ENCODE measurements at places on chromosomes 3 and 15. TPM values are rescaled to one million over a fixed set of nuclear protein-coding genes. Genes with fewer than 3 reads are reported as not detected.

The GMNC gene
- not detected for total RNA-seq

The MUC4 gene
- not detected for total RNA-seq

The KIF23 gene
- total RNA-seq, result 67.5 TPM

The RYK gene
- total RNA-seq, result 67.6 TPM

The TMC3 gene
- total RNA-seq, result not detected

DNA sequence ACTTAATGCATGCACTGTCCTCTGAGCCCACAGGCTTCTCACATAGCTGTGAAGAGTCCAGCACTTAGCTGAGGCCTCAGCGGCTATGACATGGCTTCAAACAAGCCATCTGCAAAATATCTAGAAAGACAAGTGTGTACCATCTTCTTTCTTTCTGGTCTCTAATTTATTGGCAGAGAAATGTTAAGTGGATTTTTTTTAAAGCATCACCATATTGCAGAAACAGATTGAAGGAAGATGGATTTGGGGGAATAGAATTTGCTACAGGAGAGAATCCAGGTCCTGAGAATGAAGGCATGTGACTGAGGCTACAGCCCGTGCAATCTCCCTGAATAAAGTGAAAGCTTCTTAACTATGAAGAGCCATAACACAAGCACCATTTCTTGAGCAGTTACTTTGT, 567.3 kb downstream of the PDCD6IP start:
- DNase-seq, result no peak

- DNase-seq, result no peak
These were observed 53.8 kb upstream of the PIK3CB start for GRCh38 chr3:138888560-138888959.

DNA sequence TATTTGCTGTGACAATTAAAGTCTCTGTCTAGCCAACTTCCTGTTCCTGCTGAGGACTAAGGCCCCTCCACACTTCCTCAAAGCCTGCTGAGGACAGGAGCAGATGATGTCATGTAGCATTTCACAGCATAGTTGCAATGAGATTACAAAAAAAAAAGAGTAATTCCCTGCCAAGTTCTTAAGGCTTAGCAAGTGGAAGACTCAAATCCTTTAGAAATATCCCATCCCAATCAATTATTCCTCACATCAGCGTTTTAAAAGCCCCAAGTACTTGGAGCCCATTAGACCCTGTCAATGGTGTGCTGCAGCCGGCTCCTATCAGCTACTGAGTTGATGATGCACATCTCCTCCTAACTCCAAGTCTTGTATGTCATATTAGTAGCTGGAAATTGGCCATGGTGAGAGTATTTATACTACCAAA, 51.7 kb downstream of the TRANK1 start:
- DNase-seq, result peak; percentile 77

GRCh38 chr3:129560269-129560787, 17.4 kb downstream of the H1-8 start:
- peak; percentile 80 for DNase-seq

- no peak for DNase-seq
These were observed 9.0 kb downstream of the PLCL2 start for GRCh38 chr3:16893618-16894200.

GRCh38 chr3:154421083-154421482, 8.9 kb downstream of the GPR149 start:
- no peak for DNase-seq

DNA sequence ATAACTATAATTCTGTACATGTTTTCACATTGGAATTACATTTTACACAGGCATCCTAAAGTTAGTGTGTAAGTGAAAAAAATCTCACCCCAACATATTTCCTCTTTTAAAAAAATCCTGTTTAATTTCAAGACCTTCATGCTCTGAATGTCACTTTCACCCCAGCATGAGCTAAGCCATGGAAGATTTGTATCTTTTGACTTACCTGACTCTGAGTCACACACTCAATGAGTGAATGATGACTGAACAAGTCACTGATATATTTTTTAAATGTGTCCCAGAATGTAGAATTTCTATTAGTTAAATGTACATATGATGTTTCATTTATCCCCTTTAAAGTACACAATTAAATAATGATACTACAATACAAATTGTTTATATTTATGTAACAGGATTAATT, 199.9 kb upstream of the RBMS3 start:
- no peak for DNase-seq

DNA sequence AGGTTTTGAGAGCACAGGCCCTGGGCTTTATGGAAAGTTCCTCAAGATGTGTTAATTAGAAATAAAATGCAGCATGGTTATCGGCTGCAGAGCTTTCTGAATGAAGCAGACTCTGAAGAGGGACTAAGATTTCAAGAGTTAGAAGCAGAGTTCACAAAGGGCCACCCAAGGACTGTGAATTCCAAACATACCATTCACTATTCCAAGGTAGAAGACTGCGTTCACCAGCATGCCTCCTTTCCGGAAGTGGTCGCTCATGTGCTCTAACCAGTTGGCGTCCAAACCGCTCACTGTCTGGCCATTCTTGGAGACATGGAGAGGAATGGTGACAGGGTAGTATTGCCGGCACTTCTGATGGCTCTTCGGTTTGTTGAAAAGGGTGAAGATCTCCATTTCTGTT, 104.9 kb downstream of the OXNAD1 start:
- no peak for DNase-seq

GRCh38 chr3:13543253-13543652, 5.7 kb upstream of the FBLN2 start:
- DNase-seq, result peak; percentile 72

GRCh38 chr3:160447544-160447943, 2.0 kb downstream of the TRIM59 start:
- no peak for DNase-seq

DNA sequence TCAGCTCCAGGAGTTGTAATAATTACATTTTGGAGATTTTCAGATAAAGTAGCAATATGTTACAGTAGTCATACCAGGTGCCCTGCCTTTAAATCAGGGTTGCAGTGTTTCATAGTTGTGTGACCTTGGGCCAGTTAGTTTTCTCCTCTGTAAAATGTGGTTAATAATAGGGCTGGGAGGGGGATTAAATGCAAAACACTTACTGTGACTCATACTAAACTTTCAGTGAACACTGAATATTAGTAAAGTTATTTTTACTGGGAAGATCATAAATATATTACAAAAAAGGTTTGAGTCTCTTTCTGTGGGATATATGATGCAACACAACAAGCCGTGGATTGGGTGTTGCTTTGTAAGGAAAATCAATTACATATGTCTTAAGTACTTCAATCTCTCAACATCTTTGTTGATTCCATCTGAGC, 1.1 kb upstream of the EBLN2 start:
- DNase-seq, result no peak

DNA sequence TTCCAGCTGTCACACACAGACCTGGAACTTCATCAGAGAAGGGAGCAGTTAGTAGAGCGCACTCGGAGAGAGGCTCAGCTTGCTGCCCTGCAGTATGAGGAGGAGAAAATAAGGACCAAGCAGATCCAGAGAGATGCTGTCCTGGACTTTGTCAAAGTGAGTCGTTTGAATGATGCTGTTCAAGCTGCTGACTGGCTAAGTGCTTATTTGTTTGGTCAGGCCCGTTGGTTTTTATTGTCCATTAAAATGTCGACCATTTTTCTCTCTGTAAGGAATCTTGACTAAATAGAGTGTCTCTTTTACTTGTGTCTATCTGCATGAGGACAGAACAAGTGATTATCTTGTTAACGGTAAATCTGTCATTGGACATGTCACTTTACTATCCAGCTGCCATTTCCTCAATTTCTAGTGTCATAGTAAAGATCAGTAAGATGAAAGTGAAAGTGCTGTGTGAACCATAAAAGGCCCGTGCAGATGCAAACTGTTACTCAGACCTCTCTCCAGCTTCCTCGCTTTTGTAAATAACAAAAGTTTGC, 56.9 kb downstream of the LRCH3 start:
- no peak for DNase-seq

DNA sequence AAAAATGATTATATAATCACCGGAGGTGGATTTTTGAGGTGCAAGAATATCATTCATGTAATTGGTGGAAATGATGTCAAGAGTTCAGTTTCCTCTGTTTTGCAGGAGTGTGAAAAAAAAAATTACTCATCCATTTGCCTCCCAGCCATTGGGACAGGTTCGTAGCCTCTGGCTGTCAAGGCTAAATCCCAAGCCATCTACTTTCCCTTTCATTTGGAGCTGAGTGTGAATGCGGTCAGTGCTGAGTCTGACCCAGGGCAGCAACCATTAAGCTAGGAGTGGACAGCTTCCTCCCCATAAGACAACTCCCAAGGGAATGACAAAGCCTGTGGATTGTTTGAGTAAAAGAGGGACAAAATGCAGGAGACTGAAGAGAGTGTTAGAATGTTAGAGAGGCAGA, 33.6 kb downstream of the PARP14 start:
- DNase-seq, result no peak

- DNase-seq, result no peak
These were observed 223.8 kb downstream of the ADAMTS9 start for GRCh38 chr3:64463981-64464380.

GRCh38 chr3:193832833-193833413, 239.9 kb downstream of the OPA1 start:
- DNase-seq, result no peak

- no peak for DNase-seq
These were observed 627 bp downstream of the DUSP7 start for GRCh38 chr3:52055537-52056351.

DNA sequence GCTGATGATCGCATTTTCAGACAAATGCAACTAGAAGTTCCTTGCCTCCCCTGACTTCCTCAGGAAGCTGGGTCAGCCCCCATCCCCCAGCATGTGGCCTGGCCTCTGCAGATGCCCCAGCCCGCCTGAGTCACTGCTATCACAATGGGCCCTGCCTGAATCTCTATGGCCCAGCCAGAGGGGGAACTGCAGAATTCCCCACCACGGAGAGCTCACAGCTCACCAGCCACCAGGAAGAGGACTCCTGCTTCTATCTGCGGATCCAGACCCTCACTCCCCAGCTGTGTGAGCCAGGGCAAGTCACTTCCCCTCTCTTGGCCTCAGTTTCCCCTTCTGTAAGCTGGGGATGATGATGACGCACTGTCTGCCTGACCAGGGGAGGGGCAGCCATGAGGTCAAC, 6.9 kb downstream of the PLXND1 start:
- DNase-seq, result peak; percentile 52

- no peak for DNase-seq
These were observed 24.2 kb upstream of the SLC30A4 start for GRCh38 chr15:45546789-45547188.

- no peak for DNase-seq
These were observed 194.2 kb upstream of the PROK2 start for GRCh38 chr3:71979175-71979574.

DNA sequence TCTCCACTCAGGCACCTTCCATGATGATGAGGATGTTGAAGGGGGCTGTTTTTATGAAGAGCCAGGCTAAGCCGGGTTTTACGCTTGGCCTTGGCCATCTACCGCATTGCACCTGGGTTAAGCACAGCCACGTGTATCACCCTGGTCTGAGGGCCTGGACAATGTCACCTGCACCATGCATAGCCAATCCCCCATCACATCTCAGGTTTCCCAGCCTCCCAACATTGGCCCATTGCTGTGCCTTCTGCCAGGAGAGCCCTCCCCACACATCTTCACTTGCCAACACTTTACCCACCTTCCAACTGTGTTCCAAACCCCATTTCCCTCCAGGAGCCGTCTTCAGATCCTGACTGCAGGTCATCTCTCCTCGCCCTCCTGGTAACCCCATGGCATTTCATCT, 135.3 kb upstream of the ABHD17C start:
- DNase-seq, result no peak

DNA sequence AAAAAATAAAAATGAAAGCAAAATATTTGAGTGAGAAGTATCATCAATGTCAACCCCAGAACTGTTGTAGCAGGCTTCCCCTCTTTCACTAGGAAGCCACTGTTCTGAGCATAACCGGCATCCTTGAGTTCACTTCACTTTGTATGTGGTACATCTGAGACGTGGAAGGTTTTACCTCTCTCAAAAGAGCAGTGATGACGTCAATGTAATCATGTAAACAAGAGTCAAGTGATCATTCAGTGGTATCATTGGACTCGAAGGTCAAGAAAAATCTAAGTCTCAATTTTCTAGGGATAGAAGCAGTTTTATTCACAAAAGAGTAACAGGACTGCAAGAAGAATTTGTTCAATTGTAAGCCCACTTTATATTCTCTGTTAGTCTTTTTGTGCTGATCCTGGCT, 339.8 kb upstream of the THRB start:
- DNase-seq, result no peak
